ENCODE measurements at places on chromosomes 2 and 18. TPM values are rescaled to one million over a fixed set of nuclear protein-coding genes. Genes with fewer than 3 reads are reported as not detected.

FBXO15 gene
- 0.26 TPM for total RNA-seq

C2orf80 gene
- not detected for total RNA-seq

RAB17 gene
- 0.52 TPM for total RNA-seq

DIPK1C gene
- total RNA-seq: not detected

HOXD9 gene
- 4.3 TPM for total RNA-seq

KCTD1 gene
- 7.7 TPM for total RNA-seq

FMNL2 gene
- total RNA-seq: 20.5 TPM

B3GNT7 gene
- 0.78 TPM for total RNA-seq

ESPNL gene
- total RNA-seq: 1.3 TPM

G6PC2 gene
- not detected for total RNA-seq

STPG4 gene
- 0.52 TPM for total RNA-seq

HMSD gene
- not detected for total RNA-seq

TTC31 gene
- 14.6 TPM for total RNA-seq

E2F6 gene
- total RNA-seq: 9.9 TPM

GALNT3 gene
- 1.2 TPM for total RNA-seq

SNTG2 gene
- not detected for total RNA-seq

MC2R gene
- not detected for total RNA-seq

GALNT5 gene
- total RNA-seq: 59.5 TPM

EEF1B2 gene
- 572 TPM for total RNA-seq

CXCR2 gene
- total RNA-seq: not detected

GRB14 gene
- 0.52 TPM for total RNA-seq

CPSF3 gene
- total RNA-seq: 47.8 TPM

CFAP53 gene
- 0.54 TPM for total RNA-seq
